Stimulated activated CD4-positive, alpha-beta T cell treated with anti-CD3 and anti-CD28 coated beads, Interleukin-12 subunit alpha, Interleukin-12 subunit beta, amount 100 ng/mL, for 24 hours (primary cell): ENCODE measurements at places on chromosomes 12 and 14.

GRCh38 chr14:51224551-51224950 lies 15.5 kb upstream of the TMX1 start:
- DNase-seq: no peak

DNA sequence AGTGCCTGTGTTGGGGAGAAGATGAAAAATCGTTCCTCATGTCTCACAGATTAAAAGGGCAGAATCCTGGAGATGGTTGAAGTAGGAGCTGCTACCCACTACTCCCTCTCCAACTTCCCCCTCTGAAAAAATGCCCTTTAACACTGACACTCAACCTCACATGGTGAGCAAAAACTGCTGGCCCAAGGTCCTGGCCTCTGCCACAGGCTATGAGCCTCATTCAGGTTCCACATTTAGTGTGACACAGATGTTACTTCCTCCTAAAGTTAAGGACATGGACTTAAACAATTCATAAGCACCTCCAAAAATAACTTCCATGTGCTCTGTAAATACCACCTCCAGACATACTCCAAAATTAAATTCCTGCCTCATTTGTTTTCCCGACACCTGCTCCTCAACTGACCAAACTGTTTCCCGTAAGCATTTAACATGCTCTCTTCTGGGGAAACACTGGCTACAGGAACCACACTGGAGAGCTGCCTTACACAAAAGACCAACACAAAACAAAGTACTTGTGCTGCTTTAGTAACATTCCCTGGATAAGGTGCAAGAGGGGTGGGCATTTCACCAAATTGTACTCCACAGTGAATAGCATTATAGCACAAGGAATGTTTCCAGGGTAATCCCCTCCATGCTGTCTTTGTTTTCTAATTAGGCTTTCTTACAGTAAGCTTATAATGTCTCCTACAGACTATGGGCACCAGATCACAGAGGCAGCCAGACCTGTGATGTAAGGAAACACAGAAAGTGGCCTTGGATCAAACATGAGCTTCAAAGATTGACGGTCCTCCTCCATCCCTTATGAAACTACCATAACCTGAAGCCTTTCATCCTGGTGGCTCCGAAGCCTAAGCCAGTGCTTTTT lies 57.0 kb downstream of the PHLDA1 start:
- DNase-seq: no peak

DNA sequence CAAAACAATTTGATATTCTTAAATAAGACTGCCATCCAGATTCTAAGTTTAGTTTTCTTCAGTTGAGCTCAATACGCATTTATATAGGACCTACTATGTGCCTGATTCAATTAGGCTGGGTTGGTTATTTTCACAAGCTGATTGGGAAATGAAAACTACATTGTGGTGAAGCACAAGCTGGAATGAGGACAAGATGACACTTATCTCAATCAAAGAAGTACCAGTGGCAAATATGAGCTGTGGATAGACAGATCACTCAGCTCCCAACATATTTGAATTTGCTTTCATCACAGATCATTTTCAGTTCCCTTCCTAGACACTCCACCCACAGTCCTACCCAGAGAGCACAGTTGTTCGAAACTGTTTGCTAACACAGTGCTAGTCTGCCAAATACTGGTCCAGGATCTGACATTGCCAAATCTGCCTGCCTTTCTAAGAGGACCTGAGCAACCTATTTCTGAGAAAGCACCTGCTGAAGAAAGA lies 74.7 kb downstream of the LLPH start:
- DNase-seq: no peak

DNA sequence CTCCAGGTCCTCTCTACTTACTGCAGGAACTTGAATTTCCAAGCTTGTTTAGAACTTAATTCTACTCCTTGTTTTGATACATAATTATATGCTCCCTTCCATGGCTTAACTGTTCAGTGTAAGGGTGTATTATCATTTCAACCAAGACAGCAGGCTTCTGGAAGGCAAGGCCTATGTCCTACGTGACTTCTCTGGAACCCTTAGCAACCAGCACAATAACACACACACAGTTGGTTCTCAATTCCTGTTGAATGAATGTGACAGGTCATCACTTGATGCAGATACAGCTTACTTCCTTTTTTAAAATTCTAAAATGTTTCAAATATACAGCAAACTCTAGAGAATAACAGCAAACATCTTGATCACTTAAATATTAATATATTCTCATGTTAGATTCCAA lies 77.7 kb upstream of the COCH start:
- DNase-seq: no peak

DNA sequence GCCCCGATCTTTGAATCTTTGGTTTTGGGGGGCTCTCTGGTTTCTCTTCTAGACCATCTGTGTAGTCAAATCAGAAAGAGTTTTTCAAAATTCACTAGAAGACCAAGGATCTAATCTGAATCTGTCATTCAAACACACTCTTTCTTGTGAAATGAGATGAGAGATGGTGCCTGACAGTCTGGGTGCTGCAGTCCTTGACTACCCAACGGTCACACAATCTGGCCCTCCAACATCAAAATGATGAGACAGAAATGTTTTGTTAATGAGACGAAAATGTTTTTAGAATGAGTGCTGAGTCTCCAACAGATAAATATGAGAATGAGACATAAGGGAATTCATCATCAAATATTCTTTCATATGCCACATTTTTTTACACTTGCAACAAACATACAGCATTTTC lies 695.7 kb upstream of the USP15 start:
- DNase-seq: no peak

- no peak for DNase-seq
Measured at GRCh38 chr14:58488550-58488949, 61.0 kb downstream of the KIAA0586 start.

DNA sequence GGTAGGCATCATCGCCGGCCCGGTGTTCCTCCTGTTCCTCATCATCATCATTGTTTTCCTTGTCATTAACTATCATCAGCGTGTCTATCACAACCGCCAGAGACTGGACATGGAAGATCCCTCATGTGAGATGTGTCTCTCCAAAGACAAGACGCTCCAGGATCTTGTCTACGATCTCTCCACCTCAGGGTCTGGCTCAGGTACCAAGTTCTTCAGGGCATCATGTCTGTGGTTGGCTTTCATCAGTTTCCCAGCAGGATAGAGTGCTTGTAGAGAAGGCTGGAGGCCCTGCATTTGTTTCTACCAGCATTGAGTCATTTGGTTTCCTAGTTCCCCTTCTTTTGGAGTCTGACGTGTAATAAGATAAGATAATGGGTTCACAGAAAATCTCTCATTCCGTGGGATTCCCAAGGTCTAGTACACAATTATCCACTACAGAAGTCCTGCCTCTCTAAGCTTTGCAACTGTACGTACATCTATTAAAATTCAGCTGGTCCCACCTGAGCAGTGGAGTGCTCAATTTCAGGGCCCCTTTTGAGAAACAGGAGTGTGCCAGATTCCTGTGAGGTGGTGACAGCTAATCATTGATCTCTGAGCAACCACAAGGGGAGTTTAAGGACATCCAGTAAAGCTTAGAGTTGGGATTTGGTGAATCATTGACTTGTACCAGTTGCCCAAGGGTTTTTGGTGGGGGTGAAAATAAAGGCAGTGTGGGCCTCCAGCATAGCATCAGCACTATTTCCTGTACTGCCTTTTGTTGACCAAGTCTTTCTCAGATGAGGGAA lies 25.1 kb downstream of the ACVR1B start:
- no peak for DNase-seq

- DNase-seq: no peak
Measured at GRCh38 chr12:53751336-53752191, at the start of gene CISTR. Gene CISTR (minus strand): TSS chr12:53751979.

DNA sequence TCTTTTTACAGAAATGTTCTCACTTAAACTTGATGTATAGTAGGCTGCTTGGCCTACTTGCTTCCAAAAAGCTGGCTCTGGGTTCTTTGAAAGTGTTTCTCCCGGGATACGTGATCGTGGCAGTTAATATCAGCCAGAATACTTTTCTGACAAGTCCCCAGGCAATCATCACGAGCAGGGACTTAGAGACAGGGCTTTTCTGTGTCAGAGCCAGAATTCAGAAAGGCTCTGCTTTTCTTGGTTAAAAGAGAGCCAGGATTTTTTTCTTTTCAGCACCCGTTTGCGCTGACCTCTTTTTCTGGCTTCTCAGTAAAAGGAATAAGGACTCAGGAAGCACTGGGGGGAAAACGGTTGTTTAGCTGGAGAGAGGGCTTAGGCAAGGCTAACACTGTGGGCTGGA lies 57.8 kb upstream of the ARHGAP5 start:
- no peak for DNase-seq

GRCh38 chr14:106343626-106344025 lies 817.2 kb downstream of the TMEM121 start:
- no peak for DNase-seq

DNA sequence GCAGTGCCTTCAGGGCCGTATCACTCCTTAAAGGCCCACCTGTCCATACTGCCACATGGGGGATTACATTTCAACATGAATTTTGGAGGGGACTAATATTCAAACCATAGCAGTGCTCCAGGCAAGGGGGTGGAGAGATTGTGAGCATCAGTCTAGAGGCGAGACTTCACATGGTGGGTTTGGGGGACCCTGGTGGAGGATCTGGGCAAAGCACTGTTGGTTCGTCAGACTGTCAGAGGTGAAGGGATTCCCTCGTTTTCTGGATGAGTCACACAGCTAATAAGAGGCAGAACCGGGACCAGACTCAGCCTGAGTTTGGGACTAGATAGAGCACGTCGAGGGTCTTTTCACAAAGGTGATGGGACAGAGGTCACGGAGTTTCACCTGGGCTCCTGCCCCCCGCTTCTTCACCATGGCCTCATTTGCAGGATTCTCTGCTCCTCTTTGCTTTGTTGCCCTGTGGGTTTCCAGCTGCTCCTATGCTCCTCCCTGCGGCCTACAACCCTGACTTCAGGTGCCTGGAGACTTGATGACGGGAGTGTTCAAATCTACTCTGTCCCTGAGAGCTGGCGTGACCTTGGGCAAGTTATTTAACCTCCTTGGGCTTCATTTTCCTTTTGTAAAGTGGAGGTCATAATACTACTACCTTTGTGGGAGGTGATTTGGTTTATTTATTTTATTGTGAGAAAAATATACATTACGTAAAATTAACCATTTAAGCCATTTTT lies 41.5 kb downstream of the TEAD4 start:
- no peak for DNase-seq

- DNase-seq: no peak
Measured at GRCh38 chr12:107983756-107984472, 145.2 kb upstream of the WSCD2 start.

- DNase-seq: no peak
Measured at GRCh38 chr14:99125616-99126431, 146.2 kb downstream of the BCL11B start.

GRCh38 chr14:93744876-93745275 lies 43.4 kb downstream of the PRIMA1 start:
- DNase-seq: no peak

DNA sequence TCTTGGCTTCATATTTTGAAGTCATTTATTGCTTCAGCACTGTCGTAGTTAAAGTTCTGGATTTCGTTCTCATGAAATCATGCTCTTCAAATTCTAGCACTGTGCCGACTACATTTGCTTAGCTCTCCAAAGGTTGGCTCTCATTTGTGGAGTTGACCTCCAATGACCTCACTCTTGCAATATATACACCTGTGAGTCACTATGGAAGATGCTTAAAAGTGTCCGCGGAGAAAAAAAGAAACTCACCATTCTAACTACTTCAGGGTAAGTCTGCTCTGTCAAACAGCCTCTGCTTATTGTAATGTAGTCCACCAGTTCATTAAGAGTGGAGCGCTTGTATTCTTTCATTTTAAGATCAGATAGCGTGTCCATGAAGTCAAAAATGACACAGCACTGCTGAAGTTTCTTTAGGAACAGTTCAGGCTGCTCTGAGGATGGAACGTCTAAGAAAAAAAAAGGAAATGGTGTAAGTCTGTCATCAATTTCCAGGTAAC lies 89.7 kb downstream of the PPP2R5E start:
- DNase-seq: no peak

DNA sequence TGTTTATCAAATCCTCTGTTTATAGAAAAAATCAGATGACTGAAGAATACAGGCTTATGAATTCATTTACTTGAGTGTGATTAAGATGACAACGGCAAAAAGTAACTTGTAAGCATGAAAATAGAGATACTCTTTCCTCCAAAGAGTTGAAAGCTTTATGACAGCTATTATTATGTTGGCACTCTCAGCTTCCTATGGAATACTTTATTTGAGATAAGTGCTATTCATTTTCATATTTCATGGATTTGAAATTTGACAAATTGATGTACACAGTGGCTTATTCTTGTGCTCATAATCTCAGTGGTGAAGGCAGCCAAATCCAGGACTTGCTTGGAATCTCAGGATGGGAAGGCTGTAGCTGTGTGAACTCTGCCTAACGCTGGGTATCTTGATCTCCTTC lies 991.6 kb downstream of the GALC start:
- no peak for DNase-seq

GRCh38 chr12:111753144-111753881 lies 13.4 kb upstream of the ALDH2 start:
- DNase-seq: no peak

DNA sequence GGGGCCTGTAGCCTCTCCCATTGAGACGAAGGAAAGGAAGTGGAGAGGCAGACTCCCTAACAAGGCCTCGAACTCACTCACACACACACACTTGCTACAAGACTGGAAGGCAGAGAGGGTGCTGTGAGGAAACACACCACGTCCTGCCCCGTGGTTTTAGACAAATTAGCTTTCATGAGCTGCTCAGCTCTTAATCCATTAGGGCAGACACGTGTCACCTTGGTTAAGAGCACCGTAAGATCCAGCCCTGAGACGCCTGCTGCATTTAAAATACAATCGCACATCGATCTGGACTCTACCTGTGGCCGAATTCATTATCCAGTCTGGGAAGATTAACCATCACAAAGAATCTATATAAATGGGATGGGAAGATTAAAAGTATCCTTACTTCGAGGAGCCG lies 72.0 kb downstream of the RIMBP2 start:
- DNase-seq: no peak

DNA sequence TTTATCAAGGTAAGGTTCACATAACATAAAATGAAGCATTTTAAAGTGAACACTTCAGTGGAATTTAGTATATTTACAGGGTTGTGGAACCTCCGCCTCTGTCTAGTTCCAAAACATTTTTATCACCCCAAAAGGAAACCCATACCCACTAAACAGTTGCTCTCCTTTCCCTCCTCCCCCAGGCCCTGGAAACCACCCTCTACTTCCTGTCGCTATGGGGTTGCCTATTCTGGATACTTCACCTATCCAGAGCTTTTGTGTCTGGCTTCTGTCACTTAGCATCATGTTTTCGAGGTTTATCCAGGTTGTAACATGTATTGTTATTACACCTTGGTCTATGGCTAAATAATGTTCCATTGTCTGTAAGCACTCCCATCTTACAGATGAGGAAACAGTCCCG lies 27.7 kb upstream of the ZFP36L1 start:
- DNase-seq: no peak

DNA sequence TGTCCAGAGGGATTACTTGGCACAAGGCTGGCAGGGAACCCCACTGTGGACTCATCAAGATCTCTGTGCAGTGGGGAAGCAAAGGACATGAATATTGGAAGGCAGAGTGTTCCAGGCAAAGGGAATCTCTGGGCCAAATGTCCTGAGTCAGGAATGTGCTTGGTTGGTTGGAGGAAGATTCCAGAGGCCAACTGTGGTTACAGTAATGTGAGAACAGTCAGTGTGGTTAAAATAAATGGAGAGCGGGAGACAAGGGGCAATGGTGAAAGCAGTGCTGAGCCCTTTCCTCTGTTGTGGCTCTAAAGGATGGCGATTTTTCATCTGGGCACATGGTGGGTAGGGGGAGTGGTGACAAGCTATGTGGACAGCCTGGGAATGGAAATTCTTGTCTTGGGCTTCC lies 948.2 kb downstream of the BCL11B start:
- no peak for DNase-seq

- no peak for DNase-seq
Measured at GRCh38 chr12:25734529-25735180, 181.6 kb upstream of the LMNTD1 start.
